ENCODE measurements at places on chromosomes 1 and 21.

DNA sequence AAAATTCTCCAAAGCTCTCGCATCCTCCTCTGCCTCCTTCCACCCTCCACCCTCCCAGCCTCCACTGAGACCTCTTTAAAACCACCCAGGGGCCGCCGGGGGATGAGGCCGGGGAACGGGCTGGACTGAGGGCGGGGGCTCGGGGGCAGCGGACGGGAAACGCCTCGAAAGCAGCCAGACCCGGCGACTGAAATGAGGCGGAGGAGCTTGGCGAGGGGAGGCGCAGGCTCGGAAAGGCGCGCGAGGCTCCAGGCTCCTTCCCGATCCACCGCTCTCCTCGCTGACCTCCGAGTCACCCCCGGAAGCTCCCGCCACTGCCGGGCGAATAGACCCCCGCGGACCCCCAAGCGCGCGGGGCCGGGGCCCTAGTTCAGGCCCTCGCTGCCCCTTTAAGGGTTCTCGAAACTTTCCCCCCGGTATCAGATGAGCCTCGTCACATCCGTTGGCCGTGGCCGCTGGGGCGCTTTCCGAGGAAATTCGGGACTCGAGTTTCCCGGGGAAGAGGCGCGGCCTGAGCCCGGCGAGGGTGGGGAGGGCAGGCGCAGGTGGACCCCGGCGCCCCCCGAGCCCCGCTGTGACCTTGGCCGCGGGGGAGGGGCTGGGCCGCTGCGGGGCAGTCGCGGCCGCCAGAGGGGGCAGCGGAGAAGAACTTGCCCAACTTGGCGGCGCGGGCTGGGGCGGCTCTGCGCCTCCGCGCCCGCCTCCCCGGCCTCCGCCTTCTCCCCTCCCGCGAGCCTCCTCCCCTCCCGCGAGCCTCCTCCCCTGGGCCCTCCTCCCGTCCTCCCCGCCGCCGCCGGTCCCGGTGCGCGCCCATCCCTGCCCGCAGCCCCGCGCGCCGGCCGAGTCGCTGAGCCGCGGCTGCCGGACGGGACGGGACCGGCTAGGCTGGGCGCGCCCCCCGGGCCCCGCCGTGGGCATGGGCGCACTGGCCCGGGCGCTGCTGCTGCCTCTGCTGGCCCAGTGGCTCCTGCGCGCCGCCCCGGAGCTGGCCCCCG, at the start of gene BACE2:
Gene BACE2 (plus strand): TSS at position 813 of the 995 bp plus-strand sequence. CDS start 104 bp downstream, at position 917.
- peak; percentile 68 for DNase-seq

DNA sequence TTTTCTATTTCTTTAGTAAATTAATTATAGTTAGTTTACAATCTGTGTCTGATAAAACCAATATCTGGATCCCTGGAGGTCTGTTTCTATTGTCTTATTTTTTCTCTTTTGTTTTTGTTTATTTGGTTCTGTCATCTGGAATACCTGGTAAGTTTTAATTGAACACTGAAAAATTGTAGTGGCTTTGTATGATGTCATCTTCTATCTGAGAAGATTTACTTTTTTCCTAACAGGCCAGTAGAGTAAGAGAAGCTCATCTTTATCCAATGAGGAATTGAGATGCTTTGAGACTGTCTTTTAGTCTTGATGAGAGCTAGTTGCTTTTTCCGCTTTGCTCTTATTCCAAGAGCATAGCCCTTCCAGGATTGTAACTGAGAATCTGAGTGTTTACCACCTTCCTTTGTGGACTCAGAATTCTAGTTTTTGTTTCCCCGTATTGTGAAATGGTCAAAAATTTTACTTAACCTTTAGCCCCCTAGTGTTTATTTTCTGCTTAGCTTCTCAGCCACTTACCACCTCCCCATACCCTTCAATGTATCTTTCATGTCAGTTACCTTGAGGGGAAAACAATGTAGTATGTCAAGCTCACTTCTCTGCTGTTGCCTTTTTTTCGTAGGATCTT, 25.0 kb downstream of the PTGFRN start:
- DNase-seq, result no peak

GRCh38 chr1:210776712-210777111, 357.2 kb downstream of the KCNH1 start:
- no peak for DNase-seq

- DNase-seq, result no peak
Observed at GRCh38 chr1:84871181-84871580, 21.8 kb downstream of the LPAR3 start.

DNA sequence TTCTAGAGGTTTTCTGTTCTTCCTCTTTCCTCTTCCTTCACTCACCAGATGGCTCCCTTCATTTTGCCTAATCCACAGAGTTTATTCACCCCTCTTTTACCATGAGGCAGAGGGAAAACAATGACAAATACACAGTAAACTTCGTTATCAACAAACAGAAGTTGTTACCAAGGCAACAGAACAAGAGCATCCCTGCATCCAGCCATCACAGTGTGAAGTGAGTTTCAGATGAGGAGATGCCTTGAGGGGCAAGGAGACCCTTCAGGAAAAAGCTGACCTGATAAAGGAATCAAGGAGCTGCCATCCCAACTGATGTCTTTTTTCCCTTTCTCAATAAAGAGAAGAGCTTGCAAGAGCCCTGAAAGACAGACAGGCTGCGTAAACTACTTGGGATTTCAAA, 195.3 kb downstream of the BRINP2 start:
- no peak for DNase-seq

- no peak for DNase-seq
Observed at GRCh38 chr21:25649146-25649545, 10.1 kb downstream of the JAM2 start.

DNA sequence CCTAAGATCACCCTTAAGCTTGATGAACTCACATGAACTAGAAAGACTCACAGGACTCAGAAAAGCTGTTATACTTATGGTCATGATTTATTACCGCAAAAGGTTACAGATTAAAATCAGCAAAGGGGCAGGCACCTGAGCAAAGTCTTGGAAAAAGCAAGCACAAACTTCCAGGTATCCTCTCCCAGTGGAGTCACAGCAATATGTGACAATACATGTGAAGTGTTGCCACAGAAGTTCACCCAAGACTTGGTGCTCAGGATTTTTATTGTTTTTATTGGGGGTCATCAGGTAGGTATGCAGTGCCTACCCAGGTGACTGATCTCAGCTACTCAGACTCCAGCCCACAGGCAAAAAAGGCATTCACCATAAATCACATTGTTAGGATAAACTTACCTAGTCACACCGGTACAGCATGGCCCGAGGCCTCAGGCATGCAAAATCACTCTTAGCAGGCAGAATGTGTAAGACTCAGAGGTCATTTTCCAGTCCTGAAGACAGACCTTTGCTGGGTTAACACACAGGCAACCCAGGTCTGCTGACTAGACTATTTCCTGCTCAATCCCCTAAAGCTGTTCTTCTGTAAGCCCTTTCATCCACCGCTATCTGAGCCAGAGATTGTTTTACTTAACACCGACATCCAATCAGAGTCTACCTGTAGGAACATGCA, 55.6 kb downstream of the SSX2IP start:
- DNase-seq, result no peak

DNA sequence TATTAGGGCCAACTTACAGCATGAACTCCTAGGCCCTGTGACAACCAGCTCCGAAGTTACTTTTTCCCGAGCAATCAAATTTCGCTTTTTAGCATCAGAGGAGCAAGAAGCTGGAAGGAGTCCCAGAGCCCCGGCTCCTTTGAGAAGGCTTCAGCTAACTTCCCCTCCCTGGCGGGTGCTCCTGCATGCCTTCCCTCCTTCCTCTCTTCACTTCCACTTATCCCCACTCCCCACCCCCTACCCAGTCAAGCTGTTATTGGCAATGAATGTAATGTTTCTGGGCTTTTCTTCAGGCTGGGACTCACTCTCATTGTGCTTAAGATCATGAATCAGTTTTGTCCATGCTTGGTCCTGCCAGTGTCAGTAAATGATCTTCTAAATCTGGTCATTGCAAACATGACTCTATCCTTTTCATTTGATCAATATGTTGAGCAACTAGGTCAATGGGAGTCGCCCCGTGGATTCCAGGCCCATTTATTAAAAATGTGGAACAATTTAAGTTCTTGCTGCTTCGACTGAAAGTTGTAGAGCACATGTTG, 94.5 kb upstream of the TSPAN2 start:
- no peak for DNase-seq

DNA sequence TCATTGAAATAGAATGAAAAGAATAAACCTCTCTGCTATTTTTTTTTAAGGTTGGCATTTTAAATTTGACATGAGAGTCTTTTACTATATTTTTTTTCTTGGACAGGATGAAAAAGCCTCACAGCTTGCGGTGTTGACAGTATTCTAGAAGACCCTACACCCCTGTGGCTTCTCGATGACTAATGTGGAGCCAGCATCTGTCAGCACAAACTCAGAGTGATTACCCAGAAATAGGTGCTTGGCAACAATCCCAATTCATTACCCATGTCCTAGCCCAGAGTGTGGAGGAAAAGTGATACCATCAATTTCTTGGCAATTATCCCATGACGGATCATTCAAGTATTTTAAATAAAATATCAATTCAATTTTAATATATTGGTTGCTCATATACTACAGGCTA, 186.8 kb upstream of the MAP1LC3C start:
- DNase-seq, result no peak

GRCh38 chr1:24795236-24795635, 50.0 kb downstream of the CLIC4 start:
- DNase-seq, result no peak

GRCh38 chr1:243890576-243890975, 40.5 kb upstream of the AKT3 start:
- no peak for DNase-seq

GRCh38 chr1:43913666-43914360, 19.8 kb upstream of the ARTN start:
- no peak for DNase-seq

GRCh38 chr1:57860931-57861565, 437.2 kb upstream of the DAB1 start:
- no peak for DNase-seq

DNA sequence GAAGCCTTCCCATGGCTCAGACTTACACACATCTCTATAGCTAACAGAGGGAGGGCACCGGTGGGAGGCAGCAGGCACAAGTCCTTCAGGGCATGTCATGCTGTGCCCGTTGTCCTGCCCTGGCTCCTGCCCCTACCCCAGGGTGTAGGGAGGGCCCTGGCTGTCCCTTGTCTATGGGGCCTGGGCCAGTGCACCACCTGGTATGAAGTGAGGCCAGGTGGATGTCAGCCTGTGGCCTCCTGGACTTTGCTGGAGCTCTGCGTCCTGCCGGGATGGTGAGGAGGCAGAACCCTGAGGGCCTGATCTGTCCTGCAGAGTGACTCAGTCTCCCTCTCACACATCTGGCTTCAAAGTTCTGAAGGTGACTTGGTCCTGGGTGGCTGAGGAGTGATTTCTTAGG, 47.3 kb upstream of the GPR37L1 start:
- no peak for DNase-seq

GRCh38 chr1:111241797-111242196, 14.3 kb downstream of the CHI3L2 start:
- DNase-seq, result no peak

DNA sequence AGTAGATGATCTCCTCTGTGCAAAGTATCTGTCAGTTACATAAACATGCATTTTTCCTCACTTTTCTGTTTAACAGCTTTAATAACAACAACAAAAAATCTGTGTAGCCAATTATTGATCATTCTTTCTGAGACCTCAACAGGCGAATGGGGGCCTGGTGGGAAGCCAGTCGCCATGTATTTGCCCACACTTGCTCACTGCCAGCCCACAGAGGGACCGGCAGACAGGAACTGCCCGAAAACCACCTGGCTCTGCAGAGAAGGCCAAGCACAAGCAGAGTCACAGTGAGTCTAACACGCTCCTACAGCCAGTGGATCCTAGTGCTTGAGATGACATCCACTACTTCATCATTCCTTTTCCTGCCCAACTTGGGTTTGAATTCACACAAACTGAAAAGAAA, 56.1 kb downstream of the NPHP4 start:
- DNase-seq, result no peak

DNA sequence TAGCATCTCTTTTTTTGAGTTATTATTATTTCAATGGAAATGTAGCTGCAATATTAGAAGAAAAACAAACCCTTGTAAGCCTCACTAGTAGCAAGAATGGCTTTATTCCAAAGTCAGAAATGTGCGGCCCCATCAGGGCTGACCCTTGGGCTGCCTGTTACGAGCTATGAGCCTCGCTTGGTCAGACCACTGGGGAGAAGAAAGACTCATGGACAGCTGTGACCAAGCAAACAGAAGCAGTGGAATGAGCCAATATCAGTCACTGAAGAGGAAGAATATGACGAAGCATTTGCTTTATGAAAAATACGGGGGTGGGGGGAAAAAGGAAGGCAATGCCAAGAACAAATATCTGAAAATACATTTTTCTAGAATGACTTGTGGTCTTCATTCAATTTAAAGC, 504.5 kb downstream of the LMO4 start:
- DNase-seq, result no peak

GRCh38 chr1:63612971-63613370, 19.8 kb downstream of the PGM1 start:
- no peak for DNase-seq

DNA sequence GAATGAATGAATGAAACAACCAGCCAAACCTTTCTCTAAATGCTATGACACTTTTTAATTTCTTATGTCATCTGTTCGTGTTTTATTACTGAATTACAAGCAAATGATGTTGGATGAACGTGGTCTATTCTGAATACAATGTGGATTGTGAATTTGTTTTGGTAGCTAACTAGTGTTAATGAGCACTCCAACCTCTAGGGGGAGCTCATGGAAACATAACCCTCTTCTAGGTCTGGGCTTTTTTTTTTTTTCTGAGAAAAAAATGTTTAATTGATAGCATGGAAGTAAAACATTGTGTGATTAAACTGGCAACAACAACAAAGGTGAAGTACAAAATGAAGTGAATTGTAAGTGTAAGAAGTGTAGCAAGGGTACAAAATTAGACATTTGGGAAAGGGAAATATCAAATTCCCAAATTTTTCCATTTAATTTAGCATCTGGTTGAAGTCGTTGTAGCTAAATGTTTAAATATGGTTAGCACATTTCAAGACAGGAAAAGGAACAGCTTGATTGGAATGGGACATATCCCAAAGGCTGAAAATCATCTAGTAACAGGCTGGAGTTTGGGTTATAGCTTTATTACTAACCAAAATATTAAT, 42.6 kb upstream of the PTGS2 start:
- no peak for DNase-seq

- DNase-seq, result no peak
Observed at GRCh38 chr21:17796503-17796902, 22.7 kb downstream of the C21orf91 start.

GRCh38 chr1:64179588-64179987, 23.8 kb upstream of the UBE2U start:
- DNase-seq, result no peak

- DNase-seq, result no peak
Observed at GRCh38 chr1:74571891-74572290, 59.5 kb upstream of the LRRC53 start.

GRCh38 chr1:39109644-39110043, 83.5 kb downstream of the NDUFS5 start:
- DNase-seq, result no peak

DNA sequence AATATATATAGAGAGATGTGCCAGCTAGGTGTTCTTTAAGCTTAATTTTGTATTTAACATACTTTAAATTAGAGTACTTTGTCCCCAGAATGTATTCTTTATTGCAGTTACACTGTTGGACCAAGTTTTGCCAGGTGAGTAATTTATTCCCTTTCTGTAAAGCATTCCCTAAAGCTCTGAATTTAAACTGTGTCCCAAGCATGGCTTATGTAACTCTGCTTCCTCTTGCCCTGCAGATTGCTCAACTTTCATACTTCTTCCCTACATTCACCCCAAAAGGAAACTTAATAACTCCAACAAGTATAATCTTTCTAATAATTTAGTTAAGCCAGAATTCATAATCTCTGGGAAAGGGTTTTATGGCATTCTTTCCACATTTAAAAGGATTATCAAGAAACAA, 5.6 kb downstream of the LYPLAL1 start:
- DNase-seq, result no peak
